Activated CD4-positive, alpha-beta T cell treated with anti-CD3 and anti-CD28 coated beads for 36 hours (primary cell): ENCODE measurements at places on chromosomes 6 and 20.

- DNase-seq, result no peak
These were observed 35.0 kb downstream of the SIRPA start for GRCh38 chr20:1930165-1930564.

GRCh38 chr6:45946352-45946751 lies 69.3 kb downstream of the CLIC5 start:
- peak; percentile 26 for DNase-seq

GRCh38 chr20:60191014-60191413 lies 232.8 kb downstream of the CDH26 start:
- no peak for DNase-seq

GRCh38 chr6:31393932-31394331 lies 9.5 kb upstream of the MICA start:
- DNase-seq, result no peak

- DNase-seq, result no peak
These were observed 16.0 kb upstream of the CCDC167 start for GRCh38 chr6:37515712-37516075.

DNA sequence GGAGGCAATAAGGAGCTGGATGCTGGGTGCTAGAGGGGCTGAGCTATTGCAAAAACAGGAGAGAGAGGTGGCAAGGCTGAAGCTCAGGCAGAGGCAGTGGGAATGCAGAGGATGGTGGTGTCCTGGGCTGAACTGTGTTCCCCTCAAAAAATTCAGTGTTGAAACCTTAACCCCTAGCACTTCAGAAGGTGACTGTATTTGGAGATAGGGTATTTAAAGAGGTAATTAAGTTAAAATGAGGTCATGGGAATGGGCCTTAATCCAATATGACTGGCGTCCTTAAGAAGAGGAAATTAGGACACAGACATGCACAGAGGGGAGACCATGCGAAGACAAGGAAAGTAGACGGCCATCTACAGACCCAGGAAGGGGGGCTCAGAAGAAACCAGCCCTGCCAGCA lies 11.5 kb upstream of the MMP9 start:
- no peak for DNase-seq

DNA sequence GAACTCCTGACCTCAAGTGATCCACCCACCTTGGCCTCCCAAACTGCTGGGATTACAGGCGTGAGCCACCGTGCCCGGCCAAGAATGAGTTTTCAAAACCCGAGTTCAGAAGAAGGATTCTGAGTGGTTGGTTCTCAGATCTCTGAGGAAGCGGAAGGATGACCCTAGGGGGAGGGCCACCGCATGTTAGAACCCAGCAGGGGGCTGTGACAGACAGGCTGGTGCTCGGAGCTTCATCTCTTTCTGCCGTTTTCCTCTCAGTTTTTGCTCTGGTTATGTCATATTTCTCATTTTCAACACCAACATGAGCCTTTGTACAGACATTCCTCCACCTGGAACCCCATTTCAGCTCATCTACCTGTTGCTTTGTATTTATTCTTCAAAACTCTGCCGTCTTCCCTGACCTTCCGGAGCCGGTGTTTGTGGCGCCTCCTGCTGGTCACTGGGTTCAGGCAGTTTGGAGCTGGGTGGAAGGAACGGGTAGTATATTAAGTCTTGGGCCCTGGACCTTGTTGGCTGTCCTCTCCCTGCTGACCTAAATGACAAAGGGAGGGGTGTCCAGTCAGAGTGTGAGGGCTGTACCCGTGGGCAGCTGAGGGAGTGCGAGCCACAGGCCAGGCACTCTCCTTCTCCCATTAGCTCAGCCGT lies at the start of gene DEFB123:
Gene DEFB123 (plus strand): TSS at position 621 of the 648 bp plus-strand sequence. CDS start 67 bp downstream, outside the sequence.
- DNase-seq, result peak; percentile 49

DNA sequence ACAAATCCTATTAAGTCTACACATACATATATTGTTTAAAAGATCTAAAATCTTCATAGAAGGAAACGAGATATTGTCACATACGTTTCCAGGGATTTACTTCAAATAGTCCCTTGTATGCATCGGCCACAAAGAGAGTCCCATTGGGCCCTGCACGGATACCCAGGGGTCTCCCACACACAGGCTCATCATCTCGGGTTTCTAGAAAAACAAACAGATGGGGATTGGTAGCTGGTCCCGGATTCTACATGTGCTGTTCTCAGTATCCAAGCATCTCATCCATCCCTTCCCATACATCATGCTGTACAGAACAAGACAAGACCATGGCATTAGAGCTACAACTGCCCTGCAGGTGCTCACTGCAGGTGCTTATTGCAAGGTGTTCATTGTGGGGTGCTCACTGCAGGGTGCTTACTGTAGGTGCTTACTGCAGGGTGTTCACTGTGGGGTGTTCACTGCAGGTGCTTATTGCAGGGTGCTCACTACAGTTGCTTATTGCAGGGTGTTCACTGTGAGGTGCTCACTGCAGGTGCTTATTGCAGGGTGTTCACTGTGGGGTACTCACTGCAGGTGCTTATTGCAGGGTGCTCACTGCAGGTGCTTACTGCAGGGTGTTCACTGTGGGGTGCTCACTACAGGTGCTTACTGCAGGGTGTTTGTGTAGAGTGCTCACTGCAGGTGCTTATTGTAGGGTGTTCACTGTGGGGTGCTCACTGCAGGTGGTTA lies 21.0 kb downstream of the APMAP start:
- no peak for DNase-seq

GRCh38 chr20:8388707-8389106 lies 256.6 kb downstream of the PLCB1 start:
- no peak for DNase-seq

- no peak for DNase-seq
These were observed 114.4 kb upstream of the BCLAF1 start for GRCh38 chr6:136404007-136404406.

GRCh38 chr6:136539967-136540652 lies 10.1 kb downstream of the MAP7 start:
- no peak for DNase-seq

GRCh38 chr20:62367136-62367632 lies at the start of gene LAMA5:
TSS of gene LAMA5 (minus strand) at chr20:62367312. CDS start at chr20:62367245, 67 bp downstream.
- peak; percentile 30 for DNase-seq

DNA sequence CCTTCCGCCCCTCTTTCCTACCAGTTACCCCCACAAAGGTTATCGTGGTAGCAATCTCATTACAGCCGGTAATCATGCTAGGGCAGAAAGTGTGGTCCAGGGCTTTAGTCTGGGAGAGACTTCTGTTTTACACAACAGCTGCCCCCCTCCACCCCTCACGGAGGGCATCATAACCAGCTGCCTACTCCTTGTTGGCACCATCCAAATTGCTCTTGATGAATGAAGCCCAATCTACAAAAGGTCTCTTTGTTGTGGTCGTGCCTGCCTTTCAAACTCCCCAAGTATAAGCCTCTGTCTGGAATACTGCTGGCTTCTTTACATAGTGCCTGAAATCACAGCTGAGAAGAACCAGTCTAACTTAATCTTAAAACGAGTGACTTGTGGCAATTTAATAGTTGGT lies 157.9 kb downstream of the INSM1 start:
- no peak for DNase-seq

DNA sequence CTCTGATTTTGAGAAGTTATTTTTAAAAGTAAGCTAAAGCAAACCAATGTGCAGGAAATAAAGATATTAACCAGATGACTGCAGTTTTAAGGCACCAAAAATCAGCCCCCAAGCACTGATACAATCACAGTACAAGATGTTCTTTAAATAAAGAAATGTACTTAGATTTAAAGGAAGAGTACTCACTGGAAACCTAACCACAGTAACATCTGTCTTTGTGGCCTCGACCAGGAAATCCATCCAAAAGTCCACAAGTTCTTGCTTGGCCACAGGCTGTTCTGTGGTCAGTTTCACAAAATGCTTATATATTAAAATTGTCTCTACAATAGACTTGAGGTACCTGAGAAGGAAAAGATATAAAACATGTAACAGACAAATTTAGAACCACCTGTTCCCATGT lies 105.9 kb upstream of the MAP7 start:
- DNase-seq, result no peak

DNA sequence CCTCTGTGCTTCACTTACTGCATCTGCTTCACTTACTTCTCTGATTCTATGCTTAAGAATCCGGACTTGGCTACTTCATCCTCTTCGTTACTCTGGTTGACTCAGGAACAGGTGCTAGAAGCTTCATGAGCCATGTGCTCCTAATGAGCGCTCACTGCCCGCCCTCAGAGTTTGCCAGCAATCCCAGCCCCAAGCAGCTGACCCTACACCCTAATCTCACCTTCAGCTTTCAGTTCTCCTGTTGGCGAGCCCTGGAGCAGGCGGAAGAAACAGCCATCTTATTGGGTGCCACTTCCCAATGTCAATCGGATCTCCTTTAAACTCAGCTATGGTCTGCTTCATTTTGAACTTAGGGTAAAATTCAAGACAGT lies 61.3 kb downstream of the FOXA2 start:
- no peak for DNase-seq
